Uterus (tissue), 4 donors: ENCODE measurements at places on chromosomes 11 and 22. TPM values are rescaled to one million over a fixed set of nuclear protein-coding genes. Genes with fewer than 3 reads are reported as not detected.
A peak's percentile ranks its signal among the peaks of the same experiment; 100 is the strongest.

GRCh38 chr22:36155702-36156101, 4.9 kb downstream of the APOL3 start:
- DNase-seq = peak; percentile 83

- DNase-seq = peak; percentile 77
Measured at GRCh38 chr11:94134651-94135512, 6.2 kb downstream of the PANX1 start.

OMP gene
- 1.0 TPM for total RNA-seq

DNA sequence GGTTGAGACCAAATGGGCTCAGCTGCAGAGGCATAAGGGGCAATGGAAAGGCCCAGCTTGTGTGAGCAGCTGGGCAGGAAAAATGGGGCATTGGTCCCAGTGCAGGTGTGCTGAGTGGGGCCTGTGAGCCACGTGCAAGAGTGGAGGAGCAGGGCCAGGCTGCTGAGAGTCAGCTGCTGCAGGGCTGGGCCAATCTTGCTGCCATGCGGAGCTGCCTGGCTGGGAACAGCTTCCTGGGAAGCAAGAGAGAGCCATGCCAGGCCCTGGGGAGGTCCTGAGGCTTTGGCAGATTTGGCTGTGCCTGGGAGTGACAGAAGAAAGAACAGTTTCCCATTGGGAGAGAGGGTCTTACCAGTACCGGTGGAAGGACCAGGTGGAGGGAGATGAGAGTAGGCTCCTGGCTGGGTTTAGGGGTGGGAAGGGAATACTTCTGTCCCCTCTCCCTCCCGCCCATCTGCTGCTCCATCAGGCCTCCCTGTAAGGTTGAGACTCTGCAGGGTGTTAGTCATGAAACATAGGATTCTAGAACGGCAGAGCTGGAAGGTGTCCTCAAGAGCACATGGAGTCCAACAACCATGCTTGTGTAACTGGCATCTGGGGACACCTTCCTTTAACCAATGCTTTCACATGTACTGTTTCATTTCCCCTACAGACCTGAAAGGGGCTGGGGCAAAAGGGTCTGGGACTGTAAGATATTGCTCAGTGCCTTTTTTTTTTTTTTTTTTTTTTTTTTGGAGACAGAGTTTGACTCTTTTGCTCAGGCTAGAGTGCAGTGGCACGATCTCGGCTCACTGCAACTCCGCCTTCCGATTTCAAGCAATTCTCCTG, 10.4 kb downstream of the SEPTIN3 start:
- no peak for DNase-seq

DNA sequence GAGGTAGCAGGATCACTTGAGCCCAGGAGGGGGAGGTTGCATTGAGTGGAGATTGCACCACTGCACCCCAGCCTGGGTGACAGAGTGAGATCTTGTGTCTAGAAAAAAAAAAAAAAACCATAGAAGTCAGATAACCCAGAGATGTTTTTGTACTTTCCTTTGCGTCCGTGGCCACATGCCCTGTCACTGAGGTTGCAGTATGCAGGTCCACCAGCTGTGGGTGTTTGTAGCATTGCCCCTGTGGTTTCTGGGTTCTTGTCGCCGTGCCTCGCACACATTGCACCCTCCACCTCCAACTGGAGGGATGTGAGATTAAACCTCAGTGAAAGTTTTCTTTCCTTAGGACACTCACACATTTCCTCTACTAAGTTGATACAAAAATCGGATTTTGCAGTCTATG, 70.3 kb downstream of the TNRC6B start:
- DNase-seq = no peak

GRCh38 chr11:69655479-69656428, 14.8 kb downstream of the CCND1 start:
- no peak for DNase-seq

MMP11 gene
- 8.7 TPM for total RNA-seq

DNA sequence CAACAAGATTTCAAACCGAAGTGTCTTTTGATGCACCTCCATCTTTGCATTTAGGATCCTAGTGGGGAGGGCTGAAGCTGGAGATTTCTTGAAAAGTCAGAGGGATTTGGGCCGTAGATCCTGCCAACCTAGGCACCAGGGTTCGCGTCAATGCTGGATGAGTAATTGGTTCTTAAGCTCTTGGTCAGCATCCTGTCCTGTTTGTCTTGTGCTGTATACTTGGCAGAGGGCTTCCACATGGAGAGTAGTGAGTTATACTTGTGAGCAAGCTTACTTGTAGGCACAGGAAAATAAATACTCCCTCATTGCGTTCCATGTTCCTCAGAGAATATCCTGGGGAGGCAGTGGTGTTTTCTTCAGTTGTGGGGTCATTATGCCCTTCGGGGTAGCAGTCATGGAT, 12.6 kb downstream of the INSC start:
- DNase-seq = no peak

GALR3 gene
- not detected for total RNA-seq

DNA sequence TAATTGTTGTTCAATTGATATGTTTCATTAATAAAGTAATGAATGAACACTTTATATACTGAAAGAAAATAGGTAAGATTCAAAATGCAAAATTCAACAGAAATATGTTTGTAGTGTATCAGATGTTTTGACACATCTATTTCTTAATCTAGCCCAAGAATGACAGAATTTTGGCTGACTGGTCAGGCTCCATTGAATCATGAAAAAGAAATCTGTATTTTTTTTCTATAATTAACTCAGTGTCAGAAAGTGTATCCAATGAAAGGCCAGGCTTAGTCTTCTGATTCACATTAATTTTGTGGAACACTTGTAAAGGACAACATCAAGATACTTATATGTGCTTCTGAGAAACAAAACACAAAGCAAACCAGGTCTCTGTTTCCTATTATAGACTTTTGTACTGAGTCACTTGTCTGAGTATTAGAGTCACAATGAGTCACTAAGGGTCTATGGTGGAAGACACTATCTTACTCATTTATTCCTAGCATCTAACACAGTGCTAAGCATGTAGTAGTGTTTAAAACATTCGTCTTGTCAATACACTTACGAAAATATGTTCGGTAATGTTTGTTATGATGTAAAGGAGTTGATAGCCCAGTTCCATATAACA, 297.7 kb upstream of the CCDC90B start:
- no peak for DNase-seq

DNA sequence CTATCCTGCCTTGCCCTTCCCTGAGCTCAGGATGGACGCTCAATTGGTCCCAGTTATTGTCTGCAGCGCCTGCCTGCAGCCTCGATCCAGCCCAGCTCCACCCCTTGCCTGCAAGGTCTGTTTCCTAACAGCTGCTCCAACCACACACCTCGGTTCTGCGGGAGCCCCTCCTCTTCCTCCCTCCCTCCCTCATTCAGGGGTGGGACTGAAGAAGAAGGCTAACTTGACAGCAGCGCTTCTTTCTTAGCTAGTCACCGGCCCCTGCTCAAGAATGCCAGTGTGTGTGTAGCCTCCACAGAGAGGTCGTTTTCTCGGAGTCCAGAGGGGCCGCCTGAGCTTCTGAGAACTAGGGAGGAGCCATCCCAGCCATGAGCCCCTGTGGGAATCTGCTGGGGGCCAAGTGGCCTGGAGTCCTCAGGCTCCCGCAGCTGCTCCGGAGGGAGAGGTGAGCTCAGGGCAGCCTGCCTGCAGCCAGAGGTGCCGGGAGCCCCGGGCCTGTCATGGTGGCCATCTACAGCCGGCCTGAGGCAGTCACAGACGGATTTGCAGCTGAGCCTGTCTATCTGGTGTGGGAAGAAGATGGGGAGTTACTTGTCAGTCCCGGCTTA, 36.1 kb downstream of the LIMK2 start:
- DNase-seq = peak; percentile 84

- DNase-seq = peak; percentile 30
Measured at GRCh38 chr22:33803371-33804282, 116.6 kb downstream of the LARGE1 start.

DNA sequence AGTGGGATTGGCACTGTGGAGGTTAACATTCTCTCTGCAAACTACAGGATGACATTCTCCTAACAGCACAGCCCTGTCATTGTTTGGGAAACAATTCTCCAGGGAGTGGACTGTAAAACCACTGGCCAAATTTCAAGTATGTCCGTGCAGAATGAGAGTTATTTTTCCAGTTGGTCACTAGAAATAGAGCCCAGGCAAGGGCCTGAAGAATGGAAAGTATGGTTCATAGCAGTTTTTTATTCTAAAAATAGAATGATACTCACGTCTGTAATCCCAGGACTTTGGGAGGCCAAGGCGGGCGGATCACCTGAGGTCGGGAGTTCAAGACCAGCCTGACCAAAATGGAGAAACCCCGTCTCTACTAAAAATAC, 39.0 kb upstream of the CD44 start:
- peak; percentile 37 for DNase-seq

CRYAB gene
- 19.9 TPM for total RNA-seq

- no peak for DNase-seq
Measured at GRCh38 chr11:7536100-7536499, 22.3 kb downstream of the PPFIBP2 start.

GLYATL2 gene
- 4.2 TPM for total RNA-seq

- no peak for DNase-seq
Measured at GRCh38 chr22:21761086-21761485, 25.5 kb upstream of the YPEL1 start.

DNA sequence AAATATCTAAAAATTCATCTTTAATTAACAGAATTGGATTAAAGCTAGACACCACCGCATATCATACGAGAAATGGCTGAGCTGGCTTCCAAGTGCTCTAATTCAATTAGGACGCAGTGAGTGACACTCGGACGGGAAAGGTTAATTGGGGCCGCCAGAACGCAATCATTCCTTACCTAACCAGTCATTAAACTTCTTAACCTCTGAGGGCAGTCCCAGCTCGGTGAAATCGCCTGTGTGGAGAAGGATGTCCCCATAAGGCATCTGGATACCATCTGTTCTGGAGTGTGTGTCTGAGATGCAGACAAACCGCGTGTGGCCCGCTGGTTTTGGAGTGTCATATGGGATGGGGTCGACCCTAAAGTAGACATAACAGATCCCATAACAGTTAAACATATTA, 50.3 kb downstream of the MPPED2 start:
- DNase-seq = no peak

DNA sequence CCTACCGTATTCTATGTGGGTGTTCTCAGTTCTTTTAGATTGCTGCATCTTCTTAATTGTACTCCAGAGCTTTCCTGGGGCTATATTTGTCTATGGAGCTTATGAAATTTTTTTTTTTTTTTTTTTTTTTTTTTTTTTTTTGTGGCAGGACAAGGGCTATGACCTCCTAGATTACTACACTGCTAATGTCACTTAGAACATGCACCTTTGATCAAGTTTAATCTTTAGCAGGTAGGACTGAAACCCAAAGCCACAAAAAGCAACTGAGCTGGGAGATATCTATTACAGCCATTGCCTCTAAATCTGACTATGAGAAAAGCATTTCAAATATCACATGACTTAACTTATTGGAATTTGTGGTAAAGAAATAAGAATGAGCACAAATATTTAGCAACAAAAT, 21.7 kb upstream of the ABTB2 start:
- no peak for DNase-seq

DNA sequence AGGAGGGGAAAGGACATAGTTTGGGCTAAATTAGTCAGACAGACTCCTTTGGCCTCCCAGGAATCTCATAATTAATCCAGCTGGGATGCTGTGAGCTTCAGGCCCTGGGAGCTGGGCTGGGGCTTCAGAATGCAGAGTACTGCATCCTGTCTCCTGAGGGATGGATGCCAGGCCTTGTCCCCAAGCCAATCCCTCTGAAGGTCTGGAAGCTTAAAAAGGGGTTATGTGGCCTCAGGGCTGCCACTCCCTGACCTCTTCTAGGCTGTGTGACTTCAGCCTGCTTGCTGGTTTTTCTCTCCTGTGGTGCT, 6.9 kb upstream of the LRRC32 start:
- DNase-seq = no peak

PATE4 gene
- not detected for total RNA-seq

GRCh38 chr11:64742889-64743590, 902 bp downstream of the RASGRP2 start:
- DNase-seq = peak; percentile 84

GRCh38 chr11:77204754-77205466, 76.9 kb downstream of the MYO7A start:
- DNase-seq = no peak

DNA sequence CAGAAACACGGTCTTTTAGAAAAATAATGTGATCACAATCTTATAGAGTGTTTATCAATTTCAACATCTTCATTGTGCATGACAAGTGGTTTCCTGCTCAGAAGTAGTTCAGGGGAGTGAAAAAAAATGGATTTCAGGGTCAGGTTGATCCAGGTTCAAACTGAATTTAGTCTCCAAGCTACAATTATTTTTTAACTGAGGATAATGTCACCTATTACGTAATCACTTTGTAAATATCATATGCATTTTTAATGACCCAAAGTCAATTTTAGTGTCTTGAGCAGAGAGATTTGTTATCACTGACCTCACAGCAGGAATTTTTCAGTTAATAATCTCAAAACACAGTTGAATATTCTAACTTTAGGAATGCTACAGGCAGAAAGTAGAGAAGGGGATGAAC, 627.2 kb upstream of the LUZP2 start:
- DNase-seq = no peak

POU2AF2 gene
- total RNA-seq = not detected

DNA sequence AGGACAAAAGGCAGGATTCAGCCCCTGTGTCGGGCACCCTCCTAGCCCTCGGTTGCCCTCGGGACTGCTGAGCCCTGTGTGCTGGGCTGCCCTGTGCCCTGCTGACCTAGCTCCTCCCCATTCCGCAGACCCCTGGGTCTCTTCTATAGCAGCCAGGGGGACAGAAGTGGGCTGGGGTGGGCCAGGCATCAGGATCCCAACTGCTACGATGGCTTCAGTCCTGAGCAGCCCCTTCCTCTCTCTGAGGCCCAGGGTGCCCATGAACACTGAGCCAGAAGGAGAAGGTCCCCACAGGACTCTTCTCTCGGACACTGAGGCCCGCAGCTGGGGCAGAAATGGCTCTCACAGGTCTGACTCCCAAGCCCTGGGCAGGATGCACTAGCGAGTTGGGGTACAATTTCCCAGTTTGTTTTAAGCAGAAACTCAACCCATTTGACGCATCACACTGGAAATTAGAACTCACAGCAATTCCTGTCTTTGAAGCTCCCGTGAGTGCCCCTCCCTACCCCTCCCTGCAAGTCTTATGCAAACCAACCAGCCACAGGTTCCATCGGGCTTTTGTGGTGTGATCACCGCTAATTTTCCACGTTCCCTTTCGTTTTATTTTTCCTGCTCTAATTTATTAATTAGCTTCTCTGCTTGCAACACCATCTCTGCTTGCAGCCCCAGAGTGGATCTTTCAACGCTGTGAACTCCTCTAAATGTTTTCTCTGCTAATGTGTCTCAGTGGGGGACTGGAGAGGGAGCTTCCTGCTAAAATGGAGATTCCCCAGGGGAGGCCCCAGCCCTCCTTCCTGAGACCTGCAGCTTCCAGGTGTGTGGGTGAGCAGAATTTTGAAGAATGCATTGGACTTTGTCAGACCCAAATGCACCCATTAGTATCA, 56.7 kb downstream of the PHF21B start:
- DNase-seq = no peak

DNA sequence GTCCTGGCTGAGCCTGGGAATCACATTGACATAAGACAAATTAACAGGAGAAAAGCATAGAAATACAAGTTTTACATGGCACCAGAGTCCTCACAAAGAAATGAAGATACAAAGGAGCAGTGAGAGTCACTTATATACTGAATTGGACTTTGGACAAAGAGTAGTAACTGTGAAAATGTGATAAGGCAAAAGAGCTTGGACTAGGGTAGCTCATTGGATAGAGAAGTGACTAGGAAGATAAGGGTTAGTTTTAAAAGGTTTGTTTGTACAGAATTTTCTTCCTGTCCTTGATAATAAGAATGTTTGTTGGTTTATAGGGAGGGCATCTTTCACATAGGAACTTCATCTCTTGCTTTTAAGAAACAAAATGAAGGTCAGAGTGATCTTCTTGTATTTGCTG, 17.9 kb upstream of the NUCB2 start:
- no peak for DNase-seq

- no peak for DNase-seq
Measured at GRCh38 chr11:5691964-5692361, 2.4 kb downstream of the TRIM22 start.
